WERI-Rb-1 (cell line): ENCODE measurements at places on chromosomes 7 and 10.

DNA sequence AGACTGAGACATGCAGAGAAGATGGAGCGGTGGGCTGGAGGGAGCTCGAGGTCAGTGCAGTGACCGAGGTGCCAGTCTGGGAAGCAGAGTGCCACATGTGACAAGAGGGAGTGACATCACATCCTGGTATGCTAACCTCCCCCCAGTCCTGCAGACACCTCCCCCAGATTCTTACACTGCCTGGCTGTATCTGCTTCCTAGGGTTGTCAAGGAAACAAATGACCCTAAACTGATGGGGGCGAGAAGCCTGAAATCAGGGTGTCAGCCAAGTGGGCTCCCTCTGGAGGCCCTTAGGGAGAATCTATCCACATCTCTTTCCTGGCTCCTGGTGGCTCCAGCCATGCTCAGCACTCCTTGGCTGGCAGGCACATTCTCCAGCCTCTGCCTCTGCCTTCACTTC, 316.1 kb upstream of the ZMIZ1 start:
- DNase-seq, result no peak

GRCh38 chr10:118868589-118868988, 113.8 kb upstream of the CACUL1 start:
- DNase-seq, result no peak

DNA sequence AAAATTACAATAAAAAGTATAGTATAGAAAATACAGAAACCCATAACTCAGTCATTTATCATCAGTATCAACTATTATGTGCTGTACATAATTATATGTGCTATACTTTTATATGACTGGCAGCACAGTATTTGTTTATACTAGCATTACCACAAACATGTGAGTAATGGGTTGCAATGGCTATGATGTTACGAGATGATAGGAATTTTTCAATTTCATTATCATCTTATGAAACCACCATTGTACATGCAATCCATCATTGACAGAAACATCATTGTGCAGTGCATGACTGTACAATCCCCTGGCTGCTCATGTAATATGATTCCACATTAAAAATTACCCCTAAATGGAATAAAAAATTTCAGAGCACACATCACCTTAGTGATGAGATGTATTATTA, 55.7 kb upstream of the TMEM229A start:
- no peak for DNase-seq

GRCh38 chr7:112654322-112655216, 135.6 kb downstream of the TMEM168 start:
- no peak for DNase-seq

GRCh38 chr7:76507723-76508406, 2.5 kb upstream of the UPK3B start:
- no peak for DNase-seq

DNA sequence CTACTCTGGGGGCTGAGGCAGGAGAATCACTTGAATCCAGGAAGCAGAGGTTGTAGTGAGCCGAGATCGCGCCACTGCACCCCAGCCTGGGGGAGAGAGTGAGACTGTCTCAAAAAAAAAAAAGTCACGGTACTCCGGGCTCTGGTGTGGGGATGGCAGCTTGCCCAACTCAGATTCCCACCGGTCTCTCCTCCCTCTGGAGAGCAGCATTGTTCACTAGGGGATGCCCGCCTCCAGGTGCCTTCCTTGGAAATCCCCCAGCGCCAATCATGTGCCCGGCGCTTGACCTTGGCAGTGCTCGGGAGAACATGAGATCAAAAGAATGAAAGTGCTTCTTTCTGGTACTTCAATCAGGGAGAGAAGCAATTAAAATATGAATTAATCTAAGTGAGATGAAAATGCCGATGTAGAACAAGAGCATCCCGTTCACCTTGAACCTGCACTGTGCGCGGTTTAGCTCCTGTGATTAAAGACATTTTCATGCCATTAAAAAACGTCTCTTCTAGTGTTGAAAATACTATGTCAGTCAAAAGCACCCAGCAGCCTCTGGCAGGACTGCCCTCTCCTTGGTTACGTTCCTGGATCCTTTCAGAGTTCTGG, 1127.3 kb upstream of the AUTS2 start:
- DNase-seq, result no peak

- no peak for DNase-seq
Observed at GRCh38 chr10:85781404-85781803, 585.2 kb downstream of the GRID1 start.

GRCh38 chr7:43721193-43721806, 8.0 kb downstream of the COA1 start:
- no peak for DNase-seq

DNA sequence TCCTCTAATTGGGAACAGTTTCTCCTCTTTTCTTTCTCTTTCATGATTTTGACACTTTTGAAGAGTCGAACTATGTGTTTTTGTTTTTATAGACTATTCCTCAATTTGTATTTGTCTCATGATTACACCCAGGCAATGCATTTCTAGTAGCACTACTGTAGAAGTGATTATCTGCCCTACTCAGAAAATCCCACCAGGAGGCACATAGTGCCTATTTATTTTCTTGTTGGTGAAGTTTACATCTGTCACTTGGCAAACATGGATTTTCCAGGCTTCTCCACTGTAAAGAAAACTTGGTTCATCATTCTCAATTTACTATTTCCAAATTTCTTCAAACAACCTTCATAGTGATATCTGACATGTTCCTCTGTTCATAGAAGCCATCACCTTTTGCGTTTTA, 893.9 kb downstream of the CCSER2 start:
- DNase-seq, result no peak

- DNase-seq, result no peak
Observed at GRCh38 chr10:91569522-91569921, 63.3 kb downstream of the PPP1R3C start.

DNA sequence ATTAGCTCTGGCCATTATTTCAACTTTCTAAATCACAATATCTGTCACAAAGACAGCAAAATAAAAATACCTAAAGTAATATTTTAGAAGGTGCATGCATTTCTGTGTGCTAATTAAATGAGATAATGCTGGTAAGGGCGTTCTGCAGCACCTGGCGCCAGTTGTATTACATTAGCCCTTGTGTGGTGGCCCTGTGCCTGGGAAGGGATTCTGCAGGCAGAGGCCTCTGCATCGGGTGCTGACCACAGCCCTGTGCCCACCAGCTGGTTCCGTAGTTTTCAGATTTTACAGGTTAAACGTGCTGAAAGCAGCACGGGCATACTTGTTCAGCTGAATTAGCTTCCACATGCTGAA, 157.7 kb upstream of the PRKCQ start:
- no peak for DNase-seq

DNA sequence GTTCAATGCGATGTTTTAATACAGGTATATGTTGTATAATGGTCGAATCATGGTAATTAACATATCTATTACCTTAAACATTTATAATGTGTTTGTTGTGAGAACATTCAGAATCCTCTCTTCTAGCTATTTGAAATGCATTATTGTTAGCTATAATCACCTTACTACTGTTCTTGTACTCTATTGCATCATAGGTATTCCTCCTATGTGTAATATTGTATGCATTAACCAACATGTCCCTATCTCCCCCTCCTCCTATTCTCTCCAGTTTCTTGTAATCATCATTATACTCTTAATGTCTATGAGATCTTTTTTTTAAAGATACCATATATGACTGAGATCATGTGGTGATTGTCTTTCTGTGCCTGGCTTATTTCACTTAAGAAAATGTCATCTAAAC, 235.2 kb downstream of the ATRNL1 start:
- no peak for DNase-seq

GRCh38 chr7:158109364-158110033, 478.1 kb downstream of the PTPRN2 start:
- no peak for DNase-seq

DNA sequence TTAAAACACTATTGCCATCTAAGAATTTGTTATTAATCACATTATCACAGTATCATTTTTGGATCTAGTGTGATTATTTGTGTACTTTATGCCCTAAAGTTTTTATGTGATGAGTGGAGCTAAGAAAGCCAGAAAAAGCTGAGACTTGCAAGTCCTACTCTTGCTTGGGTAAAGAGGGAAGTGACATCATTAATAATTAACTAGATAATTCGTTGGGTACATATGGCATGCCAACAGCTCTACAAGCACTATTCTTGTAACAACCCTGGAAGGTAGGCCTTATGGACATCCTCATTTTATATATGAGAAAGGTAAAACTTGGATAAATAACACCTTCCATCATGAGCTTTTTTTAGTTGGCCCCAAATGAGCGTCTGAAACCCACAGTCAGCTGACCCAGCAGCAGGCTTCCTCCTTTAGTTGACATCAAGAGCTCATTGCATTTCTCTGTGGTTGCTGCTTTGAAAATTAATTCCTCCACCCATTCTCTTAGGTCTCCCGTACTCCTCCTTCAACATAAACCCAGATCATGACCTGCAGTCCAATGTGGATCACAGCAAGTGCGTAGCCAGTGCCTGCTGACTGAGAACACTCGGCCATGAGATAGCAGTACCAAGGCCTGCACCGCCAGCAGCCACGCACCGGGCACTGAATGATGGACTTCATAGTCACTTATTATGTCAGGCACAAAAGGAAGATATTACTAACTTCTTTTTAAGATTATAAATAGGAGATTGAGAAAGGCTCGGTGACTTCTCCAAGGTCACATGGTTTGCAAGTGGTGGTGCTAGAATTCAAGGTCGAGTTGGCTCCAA, 292.0 kb upstream of the AOAH start:
- DNase-seq, result no peak

DNA sequence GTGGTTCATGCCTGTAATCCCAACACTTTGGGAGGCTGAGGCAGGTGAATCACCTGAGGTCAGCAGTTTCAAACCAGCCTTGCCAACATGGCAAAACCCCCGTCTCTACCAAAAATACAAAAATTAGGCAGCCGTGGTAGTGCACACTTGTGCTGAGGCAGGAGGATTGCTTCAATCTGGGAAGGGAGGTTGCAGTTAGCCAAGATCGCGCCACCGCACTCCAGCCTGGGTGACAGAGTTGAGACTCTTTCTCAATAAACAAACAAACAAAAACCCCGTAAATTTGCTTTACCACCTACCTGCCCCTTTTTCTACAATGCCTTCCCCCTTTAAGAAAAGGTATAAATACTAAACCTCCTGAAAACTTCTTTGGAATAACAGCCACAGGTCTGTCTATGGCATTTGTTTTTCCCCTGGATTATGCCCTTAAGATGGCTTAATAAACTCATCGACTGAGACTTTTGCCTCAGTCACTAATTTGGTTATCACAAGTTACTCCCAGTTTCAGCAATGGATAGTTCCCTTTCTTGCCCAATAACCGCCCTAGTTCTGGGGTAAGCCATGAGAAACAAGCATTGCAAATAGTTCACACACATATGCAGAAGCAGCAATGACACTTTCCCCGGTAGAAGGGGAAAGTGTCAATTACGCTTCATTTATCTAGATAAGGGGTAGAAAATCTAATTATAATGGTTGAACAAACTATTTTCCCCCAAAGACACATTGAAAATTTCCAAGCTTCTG, 52.8 kb upstream of the SVIL start:
- DNase-seq, result no peak

GRCh38 chr10:83682414-83682813, 456.9 kb upstream of the GHITM start:
- DNase-seq, result no peak

- DNase-seq, result no peak
Observed at GRCh38 chr7:21566094-21566493, 23.3 kb downstream of the DNAH11 start.

DNA sequence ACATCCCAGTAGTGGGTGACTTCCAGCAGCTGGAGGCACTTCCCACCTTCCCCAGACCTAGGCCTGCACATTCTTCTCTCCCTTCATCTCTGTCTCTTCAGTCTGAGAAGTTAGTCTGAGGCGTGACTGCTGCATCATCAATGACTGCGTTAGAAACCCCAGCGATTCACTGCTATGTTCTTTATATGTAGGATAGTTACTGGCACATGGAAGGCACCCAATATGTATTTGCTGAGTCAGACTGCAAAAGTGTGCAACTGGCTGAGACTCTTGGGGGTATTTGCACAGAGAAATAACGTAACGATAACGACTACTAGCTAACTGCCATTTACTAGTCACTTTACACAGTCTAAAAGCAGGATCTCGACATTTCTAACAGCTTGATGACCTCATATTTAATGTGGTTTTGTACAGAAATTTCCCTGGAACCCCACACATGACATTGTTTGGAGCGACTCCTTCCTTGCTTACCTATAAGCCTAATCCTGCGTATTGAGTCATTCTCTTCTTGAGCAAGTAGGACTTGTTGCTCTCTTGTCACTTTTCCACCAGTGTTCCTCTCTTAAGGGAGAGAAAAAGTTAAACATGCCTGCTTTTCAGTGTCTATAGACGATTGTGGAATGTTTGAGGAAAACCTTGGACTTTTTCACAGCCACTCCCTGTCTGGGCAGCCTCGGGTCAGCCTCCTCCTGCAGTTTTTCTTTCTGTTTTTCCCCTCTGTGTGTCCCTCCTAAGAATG, 45.5 kb downstream of the THNSL1 start:
- no peak for DNase-seq

- DNase-seq, result peak; percentile 49
Observed at GRCh38 chr10:28393956-28394568, 91.2 kb upstream of the MPP7 start.

DNA sequence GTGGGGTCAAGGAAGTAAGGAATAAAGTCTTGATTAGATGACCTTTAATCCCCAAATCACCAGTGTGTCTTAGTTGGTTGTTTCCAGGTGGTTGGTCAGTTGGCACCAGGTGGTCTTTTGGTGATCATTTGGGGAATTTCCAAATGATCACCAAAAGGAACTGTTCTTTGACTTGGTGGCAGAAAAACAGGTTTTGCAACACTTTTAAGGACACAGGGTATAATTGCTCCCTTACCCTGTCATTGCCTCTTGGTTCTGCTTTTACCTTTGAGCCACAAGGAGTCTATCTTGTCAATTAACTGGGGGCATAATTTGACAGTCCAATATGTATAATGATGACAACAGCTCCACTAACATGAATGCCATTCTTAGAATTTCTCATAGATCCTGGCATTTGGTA, 104.2 kb downstream of the ADK start:
- no peak for DNase-seq

DNA sequence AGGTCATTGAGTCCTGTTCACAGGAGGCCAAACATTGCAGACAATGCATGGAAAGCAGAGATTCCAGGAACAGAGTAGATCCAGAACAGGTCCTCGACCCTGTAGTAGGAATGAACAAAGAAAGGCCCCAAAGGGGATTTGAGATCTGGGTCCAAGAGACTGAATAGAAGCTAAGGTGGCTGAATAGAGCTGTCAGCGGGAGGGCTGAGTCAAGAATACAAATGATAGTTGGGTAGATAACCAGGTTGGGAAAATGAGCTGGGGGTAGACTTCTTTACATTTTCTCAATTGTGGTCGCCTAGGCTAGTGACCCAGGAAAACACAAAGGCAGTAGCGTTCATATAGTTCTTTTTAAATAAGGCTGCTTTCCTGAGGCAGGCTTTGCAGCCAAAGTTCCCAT, 103.4 kb upstream of the ELMO1 start:
- DNase-seq, result no peak

DNA sequence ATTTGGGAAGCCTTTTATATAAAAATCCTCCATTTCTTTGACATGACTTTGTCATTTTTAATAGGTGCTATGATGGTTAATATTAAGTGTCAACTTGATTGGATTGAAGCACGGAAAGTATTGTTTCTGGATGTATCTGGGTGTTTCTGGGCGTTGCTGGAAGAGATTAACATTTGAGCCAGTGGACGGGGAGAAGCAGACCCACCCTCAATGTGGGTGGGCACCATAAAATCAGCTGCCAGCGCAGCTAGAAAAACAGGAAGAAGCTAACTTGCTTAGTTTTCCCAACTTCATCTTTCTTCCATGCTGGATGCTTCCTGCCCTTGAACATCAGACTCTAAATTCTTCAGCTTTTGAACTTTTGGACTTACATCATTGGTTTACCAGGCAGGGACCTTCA, 1003.0 kb downstream of the SORCS3 start:
- no peak for DNase-seq
